ENCODE measurements at places on chromosomes 2 and 18.

GRCh38 chr2:133791191-133791590, 222.9 kb upstream of the NCKAP5 start:
- H3K27me3 ChIP-seq = no peaks in the 10 kb centered on the region
- no peak overlapping the region for H3K4me3 ChIP-seq
- no peak for DNase-seq
- H3K36me3 ChIP-seq = no peaks in the 10 kb centered on the region
- H3K4me1 ChIP-seq = no peaks in the 10 kb centered on the region

- no peaks in the 10 kb centered on the region for H3K4me1 ChIP-seq
- DNase-seq = no peak
- H3K36me3 ChIP-seq = no peaks in the 10 kb centered on the region
- no peak overlapping the region for H3K27ac ChIP-seq
- H3K27me3 ChIP-seq = no peaks in the 10 kb centered on the region
Observed at GRCh38 chr18:52408800-52409302, 68.9 kb downstream of the DCC start.

DNA sequence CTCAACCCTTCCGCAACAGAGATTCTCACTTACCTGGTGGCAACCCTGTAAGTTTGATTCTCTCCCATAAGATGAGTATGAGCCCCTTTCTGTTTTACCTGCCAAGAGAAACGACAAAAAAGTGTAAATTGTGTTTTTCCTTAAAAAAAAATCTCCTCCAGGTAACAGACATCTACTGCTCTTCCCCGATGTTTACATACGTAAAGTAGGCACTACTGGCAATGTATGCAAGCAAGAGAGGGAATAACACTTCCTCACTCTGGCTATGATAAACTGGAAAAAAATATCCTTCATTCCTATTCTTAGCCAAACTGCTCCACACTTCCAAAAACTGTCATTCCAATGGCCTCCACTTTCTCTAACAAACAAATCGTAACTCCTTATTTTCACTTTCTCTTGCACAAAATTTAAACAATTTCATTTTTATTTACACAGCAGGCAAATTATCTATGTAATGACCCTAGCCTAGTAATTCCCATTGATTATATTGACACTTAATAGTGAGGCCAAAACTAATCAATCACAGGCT, 184.5 kb downstream of the TCF4 start:
- H3K27me3 ChIP-seq = no peaks in the 10 kb centered on the region
- DNase-seq = no peak

DNA sequence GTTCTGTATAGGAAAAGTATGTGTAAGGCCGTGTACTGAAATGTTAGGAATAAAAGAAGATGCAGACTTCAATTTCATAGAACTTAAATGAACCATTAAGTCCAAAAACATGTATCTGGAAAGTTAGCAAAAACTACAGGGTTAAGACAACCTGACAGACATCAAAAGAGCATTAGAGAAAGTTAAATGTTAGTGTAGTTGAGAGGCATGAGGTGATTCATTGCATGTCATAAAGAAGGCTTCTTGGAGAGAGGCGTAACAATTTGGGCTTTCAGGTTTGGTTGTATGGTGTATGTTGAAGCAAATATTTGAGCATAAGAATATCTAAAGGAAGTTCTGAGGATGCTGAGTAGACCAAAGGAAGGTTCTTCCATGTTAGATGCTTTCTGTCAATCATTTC, 6.3 kb downstream of the EPC2 start:
- H3K27ac ChIP-seq = no peak overlapping the region
- H3K4me1 ChIP-seq = no peaks in the 10 kb centered on the region
- H3K27me3 ChIP-seq = no peaks in the 10 kb centered on the region
- no peak for DNase-seq
- no peaks in the 10 kb centered on the region for H3K36me3 ChIP-seq
